ENCODE measurements at places on chromosomes 2 and 18. TPM values are rescaled to one million over a fixed set of nuclear protein-coding genes. Genes with fewer than 3 reads are reported as not detected.

DNA sequence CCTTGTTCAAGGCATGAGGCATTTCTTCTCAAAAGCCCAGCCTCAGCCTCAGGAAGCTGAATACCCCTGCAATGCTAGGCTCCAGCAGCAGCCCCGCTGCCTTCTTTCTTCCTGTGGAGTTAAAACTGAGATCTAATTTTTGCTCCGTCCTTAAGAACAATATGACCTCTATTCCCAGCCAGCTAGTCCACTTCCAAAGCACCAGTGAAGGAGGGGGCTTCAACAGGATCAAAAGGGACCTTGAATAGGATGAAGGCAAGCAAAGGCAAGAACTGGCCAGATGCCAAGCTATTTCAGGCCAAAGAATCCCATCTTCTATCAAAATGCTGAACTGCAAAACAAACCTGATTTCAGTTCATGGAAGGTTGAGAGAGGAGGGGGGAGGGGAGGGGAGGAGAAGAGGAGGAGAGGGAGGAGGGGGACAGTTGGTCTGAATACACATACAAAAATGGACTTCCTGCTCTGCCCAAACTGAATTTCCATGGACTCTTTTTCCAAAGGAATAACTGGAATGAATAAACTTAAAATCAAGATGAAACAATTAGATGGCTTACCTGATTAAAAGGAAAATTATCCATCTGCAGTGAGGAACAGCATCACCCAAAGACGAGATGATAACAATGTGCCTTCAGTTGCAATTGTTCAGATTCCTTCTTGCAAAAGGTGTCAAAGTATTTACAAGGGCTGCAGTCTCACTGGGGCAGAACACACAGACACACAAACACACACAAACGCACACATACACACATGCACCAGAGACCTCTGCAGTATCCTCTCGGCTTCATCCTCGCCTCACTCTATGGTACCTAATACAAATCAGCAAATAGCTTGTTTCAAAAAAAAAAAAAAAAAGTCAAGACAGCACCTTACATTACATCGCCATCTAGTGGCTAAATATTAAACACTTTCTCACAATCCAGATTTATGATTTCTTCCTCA, at the start of gene SCN1A:
SCN1A (minus strand) TSS at position 804 of the 939 bp plus-strand sequence. CDS start 54,399 bp downstream, outside the sequence.
- H3K36me3 ChIP-seq = no peaks in the 10 kb centered on the region
- no peaks in the 10 kb centered on the region for H3K4me1 ChIP-seq
- H3K27ac ChIP-seq = peak within 1 kb of the TSS; percentile 29
- no peak within 1 kb of the TSS for H3K4me3 ChIP-seq
- DNase-seq = peak; percentile 44

DNA sequence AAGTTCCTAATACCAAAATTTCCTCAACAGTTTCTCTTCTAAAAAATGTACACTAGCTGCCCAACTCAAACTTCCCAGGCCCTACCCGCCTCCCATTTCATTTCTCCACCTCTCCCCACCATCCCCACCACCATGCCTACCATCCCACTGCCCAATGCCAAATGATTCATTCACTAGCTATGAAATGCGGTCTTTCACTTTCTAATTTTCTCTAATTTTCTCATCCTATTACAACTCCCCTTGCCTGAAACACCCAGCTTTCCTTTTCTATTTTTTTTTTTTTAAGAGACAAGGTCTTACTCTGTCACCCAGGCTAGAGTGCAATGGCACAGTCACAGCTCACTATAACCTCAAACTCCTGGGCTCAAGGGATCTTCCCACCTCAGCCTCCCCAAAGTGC, 38.4 kb downstream of the KIDINS220 start:
- H3K4me3 ChIP-seq = no peak overlapping the region
- DNase-seq = no peak
- H3K36me3 ChIP-seq = peaks cover 78% of the 10 kb centered on the region
- H3K27me3 ChIP-seq = no peaks in the 10 kb centered on the region
- no peak overlapping the region for H3K27ac ChIP-seq

- H3K36me3 ChIP-seq = no peaks in the 10 kb centered on the region
- no peaks in the 10 kb centered on the region for H3K4me1 ChIP-seq
- no peak for DNase-seq
- no peak overlapping the region for H3K4me3 ChIP-seq
- H3K27me3 ChIP-seq = no peaks in the 10 kb centered on the region
Observed at GRCh38 chr18:71028285-71028762, 739.5 kb downstream of the SOCS6 start.

DSEL gene
- total RNA-seq = 14.2 TPM

DNA sequence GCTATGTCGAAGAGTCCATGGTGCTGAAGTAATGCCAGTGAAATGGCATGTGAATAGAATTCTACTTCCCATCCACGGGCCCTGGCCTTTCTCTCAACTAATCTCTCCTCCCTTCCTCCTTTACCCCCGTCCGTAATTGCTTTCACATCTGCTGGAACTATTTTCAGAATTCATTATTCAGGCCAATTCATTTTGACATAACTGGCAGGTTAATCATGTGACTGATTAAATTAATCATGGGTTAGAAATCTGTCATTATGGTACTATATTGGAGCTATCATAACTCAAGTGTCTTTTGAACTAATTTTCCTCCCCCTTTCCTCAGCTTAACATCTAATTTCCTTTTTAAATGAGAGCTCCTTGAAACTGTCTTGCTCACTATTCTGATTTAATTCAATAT, 66.9 kb downstream of the ZDBF2 start:
- H3K27ac ChIP-seq = no peak overlapping the region
- DNase-seq = no peak
- H3K36me3 ChIP-seq = no peaks in the 10 kb centered on the region

GRCh38 chr2:235754357-235755207, 260.7 kb downstream of the AGAP1 start:
- DNase-seq = no peak
- no peak overlapping the region for H3K27ac ChIP-seq
- no peak overlapping the region for H3K4me3 ChIP-seq
- no peaks in the 10 kb centered on the region for H3K4me1 ChIP-seq
- no peaks in the 10 kb centered on the region for H3K27me3 ChIP-seq

GAREM1 gene
- 10.9 TPM for total RNA-seq

GRCh38 chr2:192411755-192412154, 217.0 kb upstream of the TMEFF2 start:
- no peak overlapping the region for H3K4me3 ChIP-seq
- DNase-seq = no peak
- no peaks in the 10 kb centered on the region for H3K4me1 ChIP-seq
- no peak overlapping the region for H3K27ac ChIP-seq
- no peaks in the 10 kb centered on the region for H3K36me3 ChIP-seq
- no peaks in the 10 kb centered on the region for H3K27me3 ChIP-seq

- H3K4me1 ChIP-seq = no peaks in the 10 kb centered on the region
- no peak overlapping the region for H3K27ac ChIP-seq
- no peaks in the 10 kb centered on the region for H3K36me3 ChIP-seq
- DNase-seq = no peak
- no peak overlapping the region for H3K4me3 ChIP-seq
Observed at GRCh38 chr18:57959278-57959677, 84.7 kb upstream of the NEDD4L start.

DNA sequence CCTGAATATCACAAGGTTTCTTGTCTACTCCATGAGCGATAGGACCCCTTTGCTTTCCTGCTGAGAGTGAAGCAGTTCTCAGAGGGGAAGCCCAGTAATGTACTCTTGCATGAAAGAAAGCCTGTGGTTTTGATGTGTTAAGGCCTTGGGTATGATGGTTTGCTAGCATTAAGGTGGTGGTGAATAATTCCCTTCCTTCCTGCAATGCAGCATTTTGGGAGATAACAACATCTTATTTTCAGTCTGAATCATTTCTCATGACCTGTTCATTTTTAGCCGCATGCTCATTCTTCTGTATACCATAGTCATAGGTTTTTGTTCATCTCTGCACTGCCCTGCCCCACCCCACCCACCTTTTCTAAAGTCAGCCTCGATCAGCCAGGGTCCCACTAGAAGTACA, 66.2 kb downstream of the HNMT start:
- H3K36me3 ChIP-seq = no peaks in the 10 kb centered on the region
- H3K27ac ChIP-seq = no peak overlapping the region
- H3K4me1 ChIP-seq = no peaks in the 10 kb centered on the region
- no peak for DNase-seq
- no peak overlapping the region for H3K4me3 ChIP-seq
- no peaks in the 10 kb centered on the region for H3K27me3 ChIP-seq

DNA sequence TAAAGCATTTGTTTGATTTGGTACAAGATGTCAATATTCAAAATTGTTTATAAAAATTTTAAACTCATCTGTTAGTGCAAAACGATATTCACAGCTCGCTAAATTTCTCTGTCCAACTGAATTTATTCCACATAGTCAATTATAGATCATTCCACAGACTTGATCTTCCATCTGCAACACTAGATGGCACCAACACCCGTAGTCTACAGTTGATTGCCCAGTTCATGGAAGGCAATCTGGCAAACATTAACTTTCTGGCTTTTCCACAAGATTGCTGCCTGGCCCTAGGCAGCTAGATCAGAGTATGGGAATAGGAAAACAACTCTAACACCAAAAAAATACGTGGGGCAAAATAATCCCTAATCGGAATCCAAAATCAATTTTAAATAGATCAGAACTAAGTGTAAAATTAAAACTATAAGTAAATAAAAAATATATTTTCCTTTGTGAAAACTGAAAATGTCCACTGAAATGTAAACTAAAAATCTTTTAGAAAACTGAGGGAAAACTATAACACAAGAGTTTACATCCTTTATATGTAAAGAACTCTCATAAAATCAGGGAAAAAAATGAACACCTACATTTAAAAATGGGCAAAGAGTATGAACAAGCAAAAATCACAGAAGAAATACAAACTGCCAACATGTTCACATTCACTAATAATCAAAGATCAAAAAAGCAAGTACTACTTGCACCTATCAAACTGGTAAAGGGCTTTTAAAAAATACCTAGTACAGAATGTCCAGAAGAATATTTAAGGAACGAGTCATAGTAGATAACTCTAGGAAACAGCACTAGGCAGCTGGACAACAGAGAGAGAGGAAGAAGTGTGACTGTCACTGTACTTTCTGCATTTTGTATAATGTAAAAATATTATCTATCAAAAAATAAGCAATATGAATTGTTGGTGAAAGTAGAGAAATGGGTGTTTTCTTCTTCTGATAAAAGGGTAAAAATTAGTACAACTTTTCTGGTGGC, 35.0 kb downstream of the RTN4 start:
- no peak overlapping the region for H3K27ac ChIP-seq
- H3K4me1 ChIP-seq = peaks cover 36% of the 10 kb centered on the region
- H3K27me3 ChIP-seq = no peaks in the 10 kb centered on the region
- H3K4me3 ChIP-seq = no peak overlapping the region
- DNase-seq = peak; percentile 71

DNA sequence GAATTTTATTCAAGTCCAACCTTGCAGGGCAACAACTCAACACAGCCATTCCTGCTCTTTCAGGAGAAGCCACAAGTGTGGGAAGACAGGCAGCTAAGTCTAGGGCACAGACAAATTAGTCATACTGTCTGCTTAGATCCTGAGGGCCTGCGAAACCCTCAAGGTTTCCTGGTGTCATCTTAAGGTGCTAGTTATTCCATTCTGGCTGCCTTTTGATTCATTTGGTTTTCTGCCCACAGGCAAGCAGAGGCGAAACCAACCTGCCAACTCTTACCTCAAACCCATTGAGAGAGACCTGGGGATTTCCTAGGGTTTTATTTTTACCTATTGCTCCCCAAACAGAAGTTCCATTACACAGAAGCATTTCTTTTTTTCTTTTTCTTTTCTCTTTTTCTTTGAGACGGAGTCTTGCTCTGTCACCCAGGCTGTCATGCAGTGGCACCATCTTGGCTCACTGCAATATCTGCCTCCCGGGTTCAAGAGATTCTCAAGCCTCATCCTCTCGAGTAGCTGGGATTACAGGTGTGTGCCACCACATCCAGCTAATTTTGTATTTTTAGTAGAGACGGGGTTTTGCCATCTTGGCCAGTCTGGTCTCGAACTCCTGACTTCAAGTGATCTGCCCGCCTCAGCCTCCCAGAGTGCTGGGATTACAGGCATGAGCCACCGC, 23.7 kb upstream of the SCYGR1 start:
- no peak overlapping the region for H3K4me3 ChIP-seq
- H3K27ac ChIP-seq = no peak overlapping the region
- peaks cover 6% of the 10 kb centered on the region for H3K4me1 ChIP-seq
- no peak for DNase-seq

DNA sequence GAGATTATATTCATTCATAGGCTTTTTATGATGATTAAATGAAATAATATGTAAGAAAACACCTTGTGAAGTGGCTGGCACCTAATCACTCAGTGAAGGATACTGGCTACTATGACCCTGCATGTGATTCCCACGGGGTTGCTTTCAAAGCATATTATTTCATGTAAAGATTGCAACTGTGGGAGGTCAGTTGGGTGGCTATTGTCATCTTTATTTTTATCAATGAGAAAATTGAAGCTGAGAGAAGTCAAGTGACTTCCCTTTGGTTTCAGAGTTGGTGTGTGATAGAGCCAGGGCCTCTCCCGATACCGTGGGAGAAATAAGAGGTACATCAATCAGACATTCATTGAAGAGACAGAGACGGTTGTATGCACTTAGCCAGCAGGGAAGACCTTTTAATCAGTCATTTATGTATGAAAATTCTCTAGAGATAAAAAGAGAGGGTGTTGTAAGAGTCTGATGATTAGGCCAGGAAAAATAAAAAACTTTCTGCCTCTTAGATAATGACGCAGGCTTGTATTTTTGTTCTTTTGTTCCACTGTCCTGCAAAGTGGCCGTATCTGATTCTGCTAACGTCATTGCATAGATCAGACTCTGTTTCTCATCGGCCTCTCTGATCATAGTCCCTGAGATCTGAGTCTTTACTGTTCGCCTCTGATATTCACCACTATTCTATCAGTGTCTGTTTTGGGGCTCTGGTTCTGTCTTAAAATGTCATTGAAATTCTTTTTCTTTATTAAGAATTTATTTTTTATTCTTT, 50.5 kb downstream of the QPCT start:
- H3K4me3 ChIP-seq = no peak overlapping the region
- H3K4me1 ChIP-seq = peaks cover 15% of the 10 kb centered on the region
- DNase-seq = no peak
- no peaks in the 10 kb centered on the region for H3K36me3 ChIP-seq
- H3K27ac ChIP-seq = no peak overlapping the region

GRCh38 chr2:161139098-161139987, 20.9 kb upstream of the TANK start:
- H3K36me3 ChIP-seq = no peaks in the 10 kb centered on the region
- peaks cover 72% of the 10 kb centered on the region for H3K4me1 ChIP-seq
- H3K27me3 ChIP-seq = no peaks in the 10 kb centered on the region
- no peak overlapping the region for H3K4me3 ChIP-seq
- H3K27ac ChIP-seq = peak overlapping the region; percentile 88
- no peak for DNase-seq

- no peaks in the 10 kb centered on the region for H3K36me3 ChIP-seq
- H3K4me3 ChIP-seq = no peak overlapping the region
- no peaks in the 10 kb centered on the region for H3K27me3 ChIP-seq
- no peaks in the 10 kb centered on the region for H3K4me1 ChIP-seq
Observed at GRCh38 chr18:57833441-57834101, 30.5 kb upstream of the ATP8B1 start.

GRCh38 chr2:201383136-201383535, 26.0 kb upstream of the FLACC1 start:
- H3K27me3 ChIP-seq = no peaks in the 10 kb centered on the region
- no peak overlapping the region for H3K27ac ChIP-seq
- DNase-seq = no peak
- peaks cover 72% of the 10 kb centered on the region for H3K36me3 ChIP-seq
